Activated gamma-delta T cell (primary cell): ENCODE measurements at places on chromosomes 11 and 22.

DNA sequence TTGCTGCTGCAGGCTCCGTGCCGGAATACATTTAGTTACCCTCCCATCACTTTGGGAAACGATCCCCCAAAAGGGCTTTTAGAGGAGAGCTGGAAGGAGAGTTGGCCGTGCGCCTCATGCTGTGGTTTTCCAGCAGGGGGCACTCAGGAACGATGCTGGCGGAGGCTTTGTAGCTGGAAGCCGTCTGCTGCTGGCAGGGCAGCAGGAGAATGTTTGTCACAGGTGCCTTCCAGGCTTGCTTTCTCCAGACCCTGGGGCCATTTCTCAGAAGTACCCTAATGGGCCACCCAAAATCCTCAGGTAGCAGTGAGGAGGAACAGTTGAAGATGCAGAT lies 30.0 kb upstream of the CABP7 start:
- DNase-seq: no peak

GRCh38 chr11:35661534-35661933 lies 1.0 kb upstream of the TRIM44 start:
- DNase-seq: no peak

DNA sequence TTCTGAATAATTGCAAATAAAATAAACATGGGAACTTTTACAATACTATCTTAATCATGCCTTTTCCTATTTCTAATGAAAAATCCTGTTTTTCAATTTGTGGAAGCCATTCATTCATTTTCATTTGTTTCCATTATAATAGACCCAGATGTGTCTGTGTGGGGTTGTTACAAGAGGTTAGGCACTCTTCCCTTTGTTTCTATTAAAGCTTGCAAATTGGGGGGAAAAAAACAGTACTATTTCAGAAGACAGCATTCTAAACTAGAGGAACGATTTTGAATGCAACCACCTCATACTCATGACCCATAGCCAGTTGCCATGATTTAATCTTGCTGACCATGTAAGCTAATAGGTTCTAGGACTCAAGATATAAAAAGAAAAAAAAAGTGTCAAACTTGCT lies 175.5 kb downstream of the SOX6 start:
- no peak for DNase-seq

GRCh38 chr22:31106731-31107177 lies 614 bp downstream of the SELENOM start:
- no peak for DNase-seq

GRCh38 chr11:2302306-2302895 lies 588 bp downstream of the TSPAN32 start:
- DNase-seq: no peak

DNA sequence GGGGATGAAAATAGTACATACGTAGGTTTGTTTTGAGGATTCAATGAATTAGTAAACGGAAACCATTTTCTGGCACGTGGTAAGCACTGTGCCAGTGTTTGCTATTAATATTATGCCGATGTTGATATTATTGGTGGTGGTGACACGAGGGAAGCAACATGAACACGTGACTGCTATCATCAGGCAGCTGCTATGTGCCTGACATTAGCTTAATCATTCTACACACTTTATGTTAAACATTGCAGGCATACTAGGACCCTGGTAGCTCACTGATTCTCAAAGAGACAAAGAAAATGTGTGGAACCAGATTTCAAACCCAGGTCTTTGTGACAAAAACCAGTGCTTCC lies 656 bp downstream of the SRRD start:
- DNase-seq: no peak

- no peak for DNase-seq
Measured at GRCh38 chr11:30585125-30585891, 845 bp downstream of the MPPED2 start.

GRCh38 chr11:126113515-126113957 lies 50.9 kb upstream of the CDON start:
- DNase-seq: no peak

GRCh38 chr11:65266210-65266609 lies 4.4 kb downstream of the POLA2 start:
- DNase-seq: no peak

GRCh38 chr11:75664389-75664788 lies 4.4 kb downstream of the MAP6 start:
- no peak for DNase-seq

- no peak for DNase-seq
Measured at GRCh38 chr11:42161886-42162285, 702.4 kb upstream of the LRRC4C start.

DNA sequence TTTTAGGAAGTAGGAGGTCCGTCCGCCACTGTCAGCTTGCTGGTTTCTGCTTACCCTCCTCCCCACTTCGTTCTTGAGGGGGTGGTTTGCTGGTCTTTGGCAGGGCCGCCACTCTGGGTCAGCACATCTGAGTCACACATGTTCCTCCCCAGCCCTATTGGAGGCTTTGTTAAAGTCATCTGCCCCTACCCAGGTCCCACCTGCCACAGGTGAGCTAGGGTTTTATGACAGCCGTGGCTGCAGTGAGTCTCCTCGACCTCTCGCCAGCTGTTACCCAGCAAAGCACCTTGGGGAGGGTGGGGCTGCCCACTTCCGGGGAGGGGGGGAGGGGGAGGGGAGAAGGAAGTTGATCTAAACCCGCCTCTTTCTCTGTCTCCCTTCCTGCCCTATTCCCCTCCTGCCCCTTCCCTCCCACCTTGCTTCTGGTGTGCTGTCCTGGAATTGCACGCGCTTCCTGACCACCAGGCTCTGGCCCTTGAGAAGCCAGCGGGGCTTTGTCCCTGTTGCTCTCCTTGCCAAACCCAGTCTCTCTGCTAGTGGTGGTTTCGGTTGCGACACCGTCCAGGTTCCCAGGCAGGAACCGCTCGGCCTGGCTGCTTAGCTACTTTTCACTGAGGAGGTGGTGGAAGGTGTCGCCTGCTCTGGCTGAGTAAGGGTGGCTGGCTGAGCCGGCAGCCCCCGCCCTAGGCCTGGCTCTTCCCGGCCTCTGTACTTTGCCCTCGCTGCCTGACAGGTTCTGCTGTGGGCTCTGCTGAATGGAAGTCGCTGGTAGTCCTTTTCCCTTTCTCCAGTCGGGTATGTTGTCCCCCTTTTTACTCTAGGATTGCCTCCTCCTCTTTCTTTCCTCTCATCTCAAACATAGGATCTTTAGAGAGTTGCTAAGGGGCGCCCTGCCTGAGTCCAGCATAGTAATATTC lies 28.5 kb downstream of the RCOR2 start:
- DNase-seq: peak; percentile 26

- DNase-seq: no peak
Measured at GRCh38 chr11:93034031-93034722, 64.7 kb downstream of the MTNR1B start.

GRCh38 chr11:35932681-35933319 lies 11.1 kb upstream of the LDLRAD3 start:
- DNase-seq: no peak

DNA sequence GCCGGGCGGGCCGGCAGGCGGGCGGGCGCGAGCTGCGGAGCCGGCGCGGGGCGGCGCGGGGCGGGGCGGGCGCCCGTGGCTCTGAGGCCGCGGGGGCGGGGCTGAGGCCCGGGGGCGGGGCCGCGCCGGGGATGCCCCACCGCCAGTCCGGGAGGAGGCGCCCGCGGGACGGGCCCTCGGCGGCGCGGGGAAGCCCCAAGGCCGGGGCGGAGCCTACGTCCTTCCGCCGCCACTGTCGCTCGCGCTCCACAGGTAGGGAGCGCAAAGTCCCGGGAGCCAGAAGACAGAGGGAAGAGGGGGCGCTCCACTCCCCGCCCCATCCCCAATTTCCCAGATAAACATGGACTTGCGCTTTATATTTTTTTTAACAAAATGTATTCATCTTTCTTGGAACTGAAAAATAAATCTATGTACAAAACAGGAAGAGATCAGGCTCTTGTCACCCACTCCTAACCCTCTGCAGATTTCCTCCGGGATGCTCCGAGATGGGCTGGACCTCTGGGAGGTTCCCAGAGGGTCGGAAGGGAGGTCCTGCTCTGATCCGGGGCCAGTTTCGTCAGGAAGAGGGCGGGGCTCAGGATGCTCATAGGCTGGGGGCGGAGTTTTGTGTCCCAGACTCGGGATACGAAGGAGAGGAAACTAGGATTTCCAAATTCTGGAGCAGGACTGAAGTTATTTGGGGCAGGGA lies at the start of gene MAP4K2:
TSS of gene MAP4K2 (minus strand) at position 57 of the 688 bp plus-strand sequence. CDS start 65 bp downstream, outside the sequence.
- DNase-seq: peak; percentile 78

DNA sequence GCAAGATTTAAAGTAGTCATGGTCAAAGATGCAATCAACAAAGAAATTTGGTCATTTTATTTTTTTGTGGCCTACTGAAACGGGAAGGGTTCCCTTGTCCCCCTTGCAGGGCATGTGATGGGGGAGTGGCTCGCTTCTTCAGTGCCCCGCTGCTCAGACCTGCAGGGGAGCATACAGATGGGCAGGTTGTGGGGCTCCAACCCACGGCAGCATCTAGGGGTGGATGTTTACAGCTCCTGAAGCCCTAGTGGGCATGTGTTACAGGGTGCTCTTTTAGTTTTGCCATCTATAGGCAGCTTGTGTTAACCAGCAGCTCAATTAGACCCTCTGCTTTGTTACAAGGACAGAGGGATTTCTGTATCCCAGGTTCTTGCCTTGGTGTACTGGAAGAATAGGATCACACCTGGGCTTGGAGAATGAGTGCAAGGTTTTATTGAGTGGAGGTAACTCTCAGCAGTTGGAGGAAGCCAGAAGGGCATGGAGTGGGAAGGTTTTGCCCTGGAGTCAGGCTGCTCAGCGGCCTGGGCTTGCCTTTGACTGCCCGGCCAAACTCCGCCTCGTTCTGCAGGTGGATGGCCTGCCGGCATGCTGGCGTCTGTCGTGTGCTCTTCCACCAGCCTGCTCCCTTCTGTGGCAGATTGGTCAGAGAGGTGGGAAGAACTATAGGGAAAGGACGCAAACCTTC lies 9.4 kb downstream of the GSTP1 start:
- no peak for DNase-seq

GRCh38 chr11:76161261-76161961 lies 44.9 kb downstream of the WNT11 start:
- DNase-seq: no peak

DNA sequence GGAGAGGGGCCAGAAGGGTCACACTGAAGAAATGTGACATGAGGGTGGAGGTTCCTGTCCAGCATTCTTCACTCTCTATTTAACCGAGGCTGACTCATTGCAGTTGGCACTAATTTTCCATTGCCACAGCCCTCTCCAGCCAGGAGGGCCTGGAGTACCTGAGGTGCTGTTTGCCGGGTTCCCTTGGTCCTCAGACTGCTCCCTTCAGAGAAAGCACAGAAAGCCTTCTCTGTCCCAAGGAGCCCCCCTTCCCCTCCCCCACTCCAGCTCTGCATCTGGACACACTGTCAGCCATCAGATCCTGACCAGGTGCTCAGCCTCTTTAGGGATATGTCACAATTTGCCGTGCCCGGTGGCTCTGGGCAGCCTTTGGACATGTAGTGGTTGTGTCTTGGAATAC lies 3.2 kb upstream of the C11orf91 start:
- no peak for DNase-seq

DNA sequence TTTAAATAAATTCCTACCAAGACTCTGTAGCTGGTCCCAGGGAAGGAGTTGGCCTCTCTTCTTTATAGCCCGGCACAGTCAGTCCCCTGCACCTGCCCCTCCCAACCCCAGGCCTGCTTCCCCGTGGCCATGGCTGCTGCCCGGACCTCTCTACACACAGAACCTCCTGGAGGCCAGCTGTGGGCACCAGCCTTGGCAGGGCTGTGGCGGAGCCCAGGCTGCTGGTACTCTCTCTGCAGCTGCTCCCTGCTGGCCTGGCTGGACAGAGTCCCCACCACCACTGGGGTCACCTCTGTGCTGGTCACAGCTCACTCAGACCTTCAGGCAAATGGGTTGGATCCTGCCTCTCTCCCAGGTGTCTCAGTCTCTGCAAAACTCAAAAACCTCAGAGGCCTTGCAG lies 69.3 kb downstream of the LRP5 start:
- DNase-seq: no peak

DNA sequence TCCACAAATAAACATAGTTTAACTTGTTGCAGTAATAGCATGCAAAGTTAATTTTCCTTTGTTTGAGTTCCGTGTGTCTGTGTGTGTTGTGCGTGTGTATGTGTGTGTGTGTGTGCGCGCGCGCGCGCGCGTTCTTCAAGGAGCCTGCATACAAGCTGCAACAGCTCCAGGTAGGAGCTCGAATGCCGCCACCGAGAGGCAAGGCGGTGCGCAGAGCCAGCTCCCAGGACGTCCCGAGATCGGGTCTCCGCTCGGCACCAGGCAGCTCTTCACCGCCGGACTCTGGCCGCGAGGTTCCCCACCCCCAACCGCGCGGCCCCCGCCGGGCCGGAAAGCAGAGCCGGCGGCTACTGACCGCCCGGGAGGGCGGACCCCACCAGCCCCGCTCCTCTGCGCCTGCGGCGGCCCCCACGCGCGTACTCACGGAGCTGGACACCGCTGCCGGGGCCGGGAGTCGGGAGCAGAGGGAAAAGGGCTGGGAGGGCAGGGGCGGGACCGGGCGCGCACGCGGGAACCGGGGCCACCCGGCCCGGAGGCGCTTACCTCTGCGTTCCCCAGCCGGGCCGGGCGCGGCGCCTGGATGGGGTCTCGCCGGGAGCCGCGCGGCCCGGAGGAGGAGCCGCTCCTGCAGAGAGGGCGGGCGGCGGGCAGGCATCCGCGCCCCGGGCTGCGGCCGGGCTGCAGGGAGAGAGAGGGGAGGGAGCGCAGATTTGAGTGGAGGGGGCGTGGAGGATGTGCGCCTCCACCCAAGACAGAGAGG lies 40.4 kb upstream of the AKIP1 start:
- DNase-seq: no peak

DNA sequence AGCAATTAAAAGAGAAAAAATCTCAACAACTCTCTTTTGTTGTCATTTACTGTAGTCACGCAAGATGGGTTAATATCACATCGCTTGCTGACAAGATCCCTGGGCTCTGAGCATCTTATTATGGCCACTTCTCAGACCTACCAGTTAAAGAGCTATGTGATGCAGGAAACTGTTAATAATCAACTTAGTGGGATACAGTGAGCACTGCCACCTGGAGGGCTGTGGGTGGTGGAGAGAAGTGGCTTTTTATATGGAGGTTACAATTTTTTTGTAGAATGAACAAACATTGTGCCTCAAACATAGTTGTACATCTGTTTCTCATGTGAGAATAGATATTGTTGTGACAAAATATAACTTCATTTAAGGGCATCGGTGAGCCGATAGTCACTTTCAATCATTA lies 181.0 kb downstream of the TENM4 start:
- no peak for DNase-seq

GRCh38 chr22:45971408-45972028 lies 5.4 kb downstream of the WNT7B start:
- DNase-seq: no peak

- DNase-seq: no peak
Measured at GRCh38 chr11:132471466-132471865, 1060.8 kb downstream of the OPCML start.
